ENCODE measurements at places on chromosomes 7 and 10. TPM values are rescaled to one million over a fixed set of nuclear protein-coding genes. Genes with fewer than 3 reads are reported as not detected.

Gene WNT8B
- total RNA-seq, result not detected

Gene CRYGN
- 0.78 TPM for total RNA-seq

Gene ZP3
- total RNA-seq, result 1.0 TPM

Gene LOXL4
- total RNA-seq, result 32.8 TPM

Gene SPDYE1
- total RNA-seq, result not detected

Gene CLDN4
- 0.52 TPM for total RNA-seq

Gene FOXI2
- total RNA-seq, result not detected

Gene SPDYE18
- total RNA-seq, result not detected

Gene CREB5
- 111 TPM for total RNA-seq

Gene NPTX2
- 0.43 TPM for total RNA-seq

Gene GALNT17
- total RNA-seq, result under 0.01 TPM

Gene FGL2
- 3.5 TPM for total RNA-seq

Gene FANK1
- 4.8 TPM for total RNA-seq

Gene GIMAP5
- not detected for total RNA-seq

Gene LARP4B
- total RNA-seq, result 46.6 TPM

Gene NRG3
- total RNA-seq, result not detected

Gene PITX3
- total RNA-seq, result 0.13 TPM

Gene CRCP
- 23.8 TPM for total RNA-seq

Gene HEPACAM2
- total RNA-seq, result not detected

Gene LIPN
- not detected for total RNA-seq

Gene BCAP29
- total RNA-seq, result 90.2 TPM

Gene SPDYE6
- not detected for total RNA-seq

Gene LIPJ
- 0.11 TPM for total RNA-seq

Gene FGF8
- 0.43 TPM for total RNA-seq

Gene FFAR4
- not detected for total RNA-seq

Gene CTBP2
- 49.1 TPM for total RNA-seq

Gene IQUB
- 1.2 TPM for total RNA-seq

Gene STEAP4
- total RNA-seq, result 270 TPM

Gene POP7
- total RNA-seq, result 23.5 TPM

Gene CADPS2
- total RNA-seq, result 27.3 TPM

Gene AASS
- total RNA-seq, result 21.7 TPM

Gene MCM10
- 4.1 TPM for total RNA-seq

Gene CLRN3
- not detected for total RNA-seq

Gene HOXA2
- 0.76 TPM for total RNA-seq

Gene UPF2
- 17.1 TPM for total RNA-seq

Gene ODAD2
- total RNA-seq, result 1.3 TPM

Gene TDRD1
- total RNA-seq, result under 0.01 TPM

Gene TRPV5
- not detected for total RNA-seq

Gene AGMO
- total RNA-seq, result 0.32 TPM

Gene VIPR2
- under 0.01 TPM for total RNA-seq

Gene PAX4
- not detected for total RNA-seq

Gene SH2D4B
- not detected for total RNA-seq

Gene USP6NL
- total RNA-seq, result 17.2 TPM

Gene IGFBP1
- 20.5 TPM for total RNA-seq

Gene C10orf105
- total RNA-seq, result 2.9 TPM

Gene RPEL1
- 0.13 TPM for total RNA-seq

Gene SORBS1
- 2.6 TPM for total RNA-seq
